Heart right ventricle (tissue), 16 donors: ENCODE measurements at places on chromosomes 6 and 20. TPM values are rescaled to one million over a fixed set of nuclear protein-coding genes. Genes with fewer than 3 reads are reported as not detected.

DNA sequence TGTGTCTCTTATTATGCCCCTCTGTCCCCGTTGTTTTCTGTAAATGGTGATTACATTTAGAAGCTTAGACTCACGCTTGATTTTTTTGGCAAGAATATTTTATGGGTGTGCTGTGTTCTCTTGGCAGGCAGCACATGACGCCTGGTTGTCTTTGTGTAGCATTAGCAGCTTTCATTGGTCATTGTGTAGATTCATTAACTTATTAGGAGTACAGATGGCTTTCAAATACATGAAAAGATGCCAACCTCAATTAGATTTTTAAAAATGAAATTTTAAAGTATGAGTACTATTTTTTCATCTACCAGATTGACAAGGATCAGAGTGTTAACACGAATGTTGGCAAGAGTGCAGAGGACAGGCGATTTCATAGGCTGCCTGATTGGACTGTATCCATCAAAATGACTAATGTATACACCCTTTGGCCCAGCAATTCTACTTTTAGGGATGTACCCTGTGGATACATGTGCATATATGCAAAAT, 15.2 kb downstream of the COX4I2 start:
- DNase-seq: no peak

- no peak for DNase-seq
These were observed 4.6 kb downstream of the SLC2A4RG start for GRCh38 chr20:63744158-63744557.

GRCh38 chr6:79649016-79649415, 17.9 kb downstream of the SH3BGRL2 start:
- no peak for DNase-seq

DNA sequence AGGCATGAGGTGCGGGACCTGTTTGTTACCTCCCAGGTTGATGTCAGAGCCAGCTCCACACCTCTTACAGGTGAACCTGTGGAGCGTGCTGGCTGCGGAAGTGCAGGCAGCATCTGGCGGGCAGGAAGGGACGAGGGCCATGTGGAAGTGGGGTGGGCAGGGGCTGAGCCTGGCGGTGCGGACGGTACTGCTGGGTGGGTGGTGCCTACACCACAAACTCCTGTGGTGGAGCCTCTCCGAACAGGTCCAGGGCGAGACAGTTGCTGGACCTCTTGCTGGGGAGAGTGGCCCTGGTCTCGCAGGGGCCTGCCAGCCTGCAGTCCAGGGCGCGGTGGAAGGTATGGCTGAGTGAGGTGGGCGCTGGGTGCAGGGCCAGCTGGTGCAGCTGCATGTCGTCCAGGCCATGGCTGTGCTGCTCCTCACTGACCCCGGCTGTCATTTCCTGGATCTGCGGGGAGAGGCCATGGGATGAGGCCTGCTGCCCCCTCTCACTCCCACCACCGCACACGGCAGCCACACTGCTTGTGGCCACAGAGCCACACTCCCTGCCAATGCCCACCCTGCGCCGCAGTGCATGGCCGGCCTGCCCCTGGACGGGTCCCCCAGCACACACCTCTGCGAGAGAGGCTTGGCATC, 22.0 kb downstream of the FRMD1 start:
- no peak for DNase-seq

GRCh38 chr6:42704251-42704936, 18.0 kb downstream of the PRPH2 start:
- peak; percentile 62 for DNase-seq

Gene DNAH8
- not detected for total RNA-seq

GRCh38 chr6:151757506-151757955, 50.0 kb upstream of the ESR1 start:
- no peak for DNase-seq

Gene SYCP2
- 0.79 TPM for total RNA-seq

- no peak for DNase-seq
These were observed 18.3 kb downstream of the RAET1L start for GRCh38 chr6:150006961-150007464.

DNA sequence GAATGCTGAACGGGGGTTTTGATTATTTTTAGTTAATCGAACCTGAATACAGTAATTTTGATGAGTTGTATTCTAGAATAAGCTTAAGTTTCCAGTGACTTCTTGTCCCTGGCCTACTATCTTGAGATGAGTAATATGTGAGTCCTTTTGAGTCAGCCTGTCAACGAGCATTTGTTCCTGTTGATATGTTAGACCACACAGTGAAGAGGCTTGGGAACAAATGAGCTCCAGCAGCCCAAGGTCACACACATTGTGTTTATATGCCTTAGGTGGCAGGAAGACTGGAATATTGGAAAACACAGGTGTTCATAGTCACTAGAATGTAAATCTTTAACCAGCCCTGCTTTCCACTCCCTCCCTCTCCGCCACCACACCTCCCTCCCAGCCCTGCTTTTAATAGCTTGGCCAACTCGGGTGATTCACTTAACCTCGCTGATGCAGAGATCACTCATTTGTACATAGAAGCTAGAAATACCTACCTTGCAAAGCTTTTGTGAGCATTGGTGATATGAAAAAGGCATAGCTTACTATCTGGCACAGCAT, 9.1 kb downstream of the SMPDL3A start:
- no peak for DNase-seq

GRCh38 chr6:150876598-150876997, 11.1 kb downstream of the MTHFD1L start:
- DNase-seq: peak; percentile 48

GRCh38 chr6:116208056-116208785, 45.7 kb downstream of the TSPYL4 start:
- DNase-seq: no peak

GRCh38 chr20:10927011-10927583, 253.3 kb upstream of the JAG1 start:
- DNase-seq: no peak

DNA sequence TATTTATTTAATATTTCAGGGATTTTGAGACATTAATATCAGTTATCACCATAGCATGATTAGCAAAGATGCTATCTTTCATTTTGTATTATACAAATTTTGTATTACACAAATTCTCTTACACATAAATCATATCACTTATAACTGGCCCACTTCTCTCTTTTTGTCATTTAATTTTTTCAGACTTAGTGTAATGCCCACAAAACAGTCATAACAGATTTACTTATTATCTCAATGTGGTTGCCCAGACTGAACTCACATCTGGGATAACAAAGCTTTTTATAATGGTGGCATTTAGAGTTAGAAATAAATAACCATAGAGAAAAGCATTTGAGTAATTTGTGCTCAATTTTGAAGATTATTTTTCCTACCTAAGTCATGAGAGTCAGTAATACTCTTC, 148.3 kb downstream of the TFAP2B start:
- no peak for DNase-seq

Gene MCCD1
- not detected for total RNA-seq

DNA sequence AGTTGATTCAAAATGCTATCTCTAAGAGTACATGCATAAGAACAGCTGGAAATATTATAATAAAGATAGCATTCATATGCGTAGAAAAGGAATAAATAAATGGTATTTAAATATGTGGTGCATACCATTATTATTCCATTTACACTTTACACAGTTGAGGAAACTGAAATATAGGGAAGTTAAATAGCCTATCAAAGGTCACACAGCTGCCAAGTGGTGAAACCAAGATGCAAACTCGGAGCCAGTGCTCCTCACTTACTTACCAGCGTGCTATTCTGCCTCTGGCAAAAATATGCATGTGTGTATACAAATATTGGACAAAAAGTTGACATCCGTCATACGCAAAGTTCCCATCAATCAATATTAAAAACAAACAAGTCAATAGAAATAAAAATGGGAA, 22.3 kb upstream of the ANKEF1 start:
- DNase-seq: no peak

Gene NOTCH4
- 23.7 TPM for total RNA-seq

Gene ULBP1
- total RNA-seq: 0.13 TPM

GRCh38 chr6:158284007-158284875, 28.0 kb upstream of the TULP4 start:
- DNase-seq: no peak
